Activated CD8-positive, alpha-beta memory T cell treated with anti-CD3 and anti-CD28 coated beads for 48 hours (primary cell): ENCODE measurements at places on chromosomes 6 and 20.

DNA sequence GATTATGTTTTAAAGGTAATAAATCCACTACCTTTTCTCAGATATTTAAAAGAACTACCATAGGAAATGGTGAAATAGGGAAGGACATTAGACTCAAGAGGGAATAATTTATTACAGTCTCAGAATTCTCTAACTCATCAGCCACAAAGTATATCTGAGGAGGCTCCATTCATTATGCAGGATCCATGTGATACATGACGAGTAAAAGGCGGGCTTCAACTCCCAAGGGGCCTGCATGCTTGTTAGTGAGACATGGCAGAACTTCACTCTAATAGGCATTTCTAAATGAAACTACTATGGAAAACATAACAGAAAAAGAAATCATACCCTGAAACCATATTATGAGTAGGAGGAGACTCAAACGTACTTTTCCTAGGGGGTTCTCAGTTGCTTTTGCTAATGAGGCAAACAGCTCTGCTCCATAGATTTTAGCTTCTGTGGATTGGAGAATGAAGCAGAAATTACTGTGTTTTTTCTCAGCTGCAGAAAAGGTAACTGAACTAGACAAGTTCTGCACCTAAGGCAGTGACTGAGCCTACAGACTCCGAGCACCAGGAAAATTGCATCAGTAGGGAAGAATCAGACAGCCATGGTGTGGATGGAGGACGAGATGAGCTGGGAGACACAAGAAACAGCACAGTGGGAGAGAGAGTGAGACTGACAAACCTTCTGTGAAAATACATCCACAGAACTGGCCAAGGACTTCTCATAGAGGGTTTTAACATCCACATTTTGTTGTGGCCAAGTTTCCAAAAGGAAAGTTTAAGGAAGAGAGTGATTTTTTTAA, 254.6 kb upstream of the PRDM1 start:
- no peak for DNase-seq

DNA sequence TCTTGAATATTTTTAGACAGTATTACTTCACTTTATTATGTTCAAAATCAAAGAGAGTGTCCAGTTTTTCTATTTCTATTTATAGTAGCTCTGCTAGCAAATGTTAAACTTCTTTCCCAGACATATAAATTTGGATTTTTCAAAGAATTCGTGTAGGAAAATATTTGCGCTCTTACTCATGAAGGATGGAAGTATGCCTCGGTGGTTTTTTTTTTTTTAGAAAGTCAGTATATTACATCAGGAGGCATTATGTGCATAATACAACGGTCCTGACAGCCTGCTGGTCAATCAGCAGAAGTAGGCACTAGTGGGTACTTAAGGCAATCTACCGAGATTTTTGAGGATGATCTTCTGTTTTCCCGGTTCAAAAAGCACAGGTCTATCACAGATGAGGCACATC, 249.3 kb downstream of the TBX18 start:
- no peak for DNase-seq

DNA sequence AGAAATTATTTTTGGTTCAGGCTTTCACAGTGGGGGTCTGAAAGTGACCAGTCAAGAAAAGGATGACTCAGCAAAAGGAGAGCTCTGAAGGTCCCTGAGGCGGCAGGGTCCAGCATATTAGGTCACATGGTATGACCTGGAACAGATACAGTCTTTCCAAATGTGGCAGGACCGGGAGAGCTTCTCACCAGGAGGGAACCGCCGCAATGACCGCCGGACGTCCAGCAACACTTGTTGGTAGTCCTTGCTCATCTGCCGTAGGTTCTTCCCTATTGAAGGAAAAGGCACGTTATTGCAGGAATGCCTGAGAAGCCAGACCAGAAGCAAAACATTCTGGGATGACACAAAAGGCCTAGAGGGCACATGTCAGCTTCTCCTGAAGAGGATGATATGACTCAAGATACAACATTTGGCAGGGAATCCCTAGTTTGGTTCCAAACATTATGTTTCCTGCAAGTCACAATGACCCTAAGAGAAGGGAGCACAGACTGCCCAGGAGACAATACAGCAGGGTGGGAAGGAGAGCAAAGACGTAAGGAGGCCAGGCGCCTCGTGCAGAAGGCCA, 17.4 kb downstream of the TBC1D20 start:
- no peak for DNase-seq

GRCh38 chr20:25285091-25285647, 37.3 kb downstream of the PYGB start:
- DNase-seq = no peak

- DNase-seq = no peak
These were observed 179.5 kb upstream of the SOX4 start for GRCh38 chr6:21414065-21414464.

DNA sequence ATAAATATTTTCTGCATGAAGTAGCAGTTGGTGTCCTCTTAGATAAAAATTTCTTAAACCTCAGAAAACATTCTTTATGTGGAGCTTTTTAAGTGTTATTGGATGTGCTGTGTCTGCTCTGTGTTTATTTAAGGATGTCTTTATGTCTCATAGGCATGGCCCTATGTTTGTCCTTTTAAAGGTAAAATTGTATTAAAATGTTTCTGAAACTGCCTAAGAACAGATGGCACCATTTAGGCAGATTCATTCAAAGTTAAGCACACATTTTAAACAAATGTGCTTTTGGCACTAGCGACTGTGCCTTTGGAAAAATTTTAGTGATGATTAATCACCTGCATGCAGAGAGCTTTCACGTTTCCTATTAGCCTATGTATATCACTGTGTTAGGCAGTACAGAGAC, 125.2 kb downstream of the KIF6 start:
- no peak for DNase-seq

- no peak for DNase-seq
These were observed 960 bp downstream of the ATP9A start for GRCh38 chr20:51766994-51767866.

DNA sequence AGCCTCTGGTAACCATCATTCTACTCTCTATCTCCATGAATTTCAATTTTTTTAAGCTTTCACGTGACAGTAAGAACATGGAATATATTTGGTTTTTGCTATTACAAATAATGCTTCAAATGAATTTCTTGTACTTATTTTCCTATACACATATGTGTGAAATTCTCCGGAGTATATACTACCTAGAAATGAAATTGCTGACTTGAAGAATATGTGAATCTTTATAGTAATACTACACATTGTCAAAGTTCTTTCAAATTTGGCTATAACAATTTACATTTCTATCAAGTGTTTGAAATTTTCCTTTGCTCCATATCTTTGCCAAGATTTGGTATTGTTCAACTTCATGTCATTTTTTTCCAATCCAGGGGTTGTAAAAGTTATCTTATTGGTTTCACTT, 11.6 kb upstream of the VGLL2 start:
- no peak for DNase-seq

DNA sequence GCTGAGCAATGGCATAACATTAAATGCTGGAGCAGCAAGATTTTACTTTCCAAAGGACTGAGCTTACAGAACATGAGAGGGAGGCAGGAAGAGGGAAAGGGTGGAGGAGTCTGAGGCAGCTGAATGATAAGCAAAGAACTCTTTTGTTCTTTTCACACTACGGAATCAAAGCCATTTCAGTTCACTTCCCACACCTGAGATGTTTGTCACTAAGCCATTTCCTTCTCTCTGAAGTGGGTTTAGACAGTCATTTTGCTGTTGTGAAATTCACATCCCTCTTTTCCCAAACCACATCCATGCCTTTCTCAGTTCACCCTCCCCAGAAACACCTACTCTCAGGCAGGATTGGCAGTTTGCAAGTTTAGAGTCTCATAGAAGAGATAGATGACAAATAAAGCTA, 267.9 kb downstream of the ADGRG6 start:
- no peak for DNase-seq

GRCh38 chr6:14844411-14844810, 401.5 kb upstream of the JARID2 start:
- DNase-seq = no peak

- no peak for DNase-seq
These were observed 33.8 kb upstream of the LCA5 start for GRCh38 chr6:79571030-79571367.

DNA sequence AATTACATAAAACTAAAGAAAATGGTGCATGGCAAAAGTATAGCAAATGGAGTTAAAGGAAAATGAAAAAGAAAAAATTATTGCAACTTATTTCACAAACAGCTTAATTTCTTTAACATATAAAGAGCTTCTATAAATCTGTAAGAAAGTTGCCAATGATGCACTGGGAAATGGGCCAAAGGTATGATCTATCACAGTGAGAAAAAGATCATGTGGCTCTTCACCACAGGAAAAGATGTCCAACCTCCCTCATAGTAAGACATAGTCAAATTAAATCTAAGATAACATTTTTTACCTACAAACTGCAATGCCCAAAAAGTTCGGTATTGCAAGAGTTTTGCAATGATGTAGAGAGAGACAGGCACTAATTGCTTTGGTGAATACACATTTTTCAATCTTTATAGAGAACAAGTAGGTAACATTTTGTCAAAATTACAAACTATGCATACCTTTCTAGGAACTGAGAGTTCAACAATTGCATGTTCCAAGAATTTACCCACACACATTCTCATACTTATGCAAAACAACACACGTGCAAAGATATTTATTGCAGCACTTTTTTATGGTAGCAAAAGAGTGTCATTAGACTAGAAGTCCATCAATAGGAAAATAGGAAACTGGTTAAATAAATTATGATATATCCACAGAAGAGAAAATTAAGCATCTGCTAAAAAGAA, 372.6 kb downstream of the QKI start:
- no peak for DNase-seq

- no peak for DNase-seq
These were observed 42.5 kb upstream of the ADGRF1 start for GRCh38 chr6:47084610-47085009.
